ENCODE measurements at places on chromosomes 12 and 14. TPM values are rescaled to one million over a fixed set of nuclear protein-coding genes. Genes with fewer than 3 reads are reported as not detected.

DNA sequence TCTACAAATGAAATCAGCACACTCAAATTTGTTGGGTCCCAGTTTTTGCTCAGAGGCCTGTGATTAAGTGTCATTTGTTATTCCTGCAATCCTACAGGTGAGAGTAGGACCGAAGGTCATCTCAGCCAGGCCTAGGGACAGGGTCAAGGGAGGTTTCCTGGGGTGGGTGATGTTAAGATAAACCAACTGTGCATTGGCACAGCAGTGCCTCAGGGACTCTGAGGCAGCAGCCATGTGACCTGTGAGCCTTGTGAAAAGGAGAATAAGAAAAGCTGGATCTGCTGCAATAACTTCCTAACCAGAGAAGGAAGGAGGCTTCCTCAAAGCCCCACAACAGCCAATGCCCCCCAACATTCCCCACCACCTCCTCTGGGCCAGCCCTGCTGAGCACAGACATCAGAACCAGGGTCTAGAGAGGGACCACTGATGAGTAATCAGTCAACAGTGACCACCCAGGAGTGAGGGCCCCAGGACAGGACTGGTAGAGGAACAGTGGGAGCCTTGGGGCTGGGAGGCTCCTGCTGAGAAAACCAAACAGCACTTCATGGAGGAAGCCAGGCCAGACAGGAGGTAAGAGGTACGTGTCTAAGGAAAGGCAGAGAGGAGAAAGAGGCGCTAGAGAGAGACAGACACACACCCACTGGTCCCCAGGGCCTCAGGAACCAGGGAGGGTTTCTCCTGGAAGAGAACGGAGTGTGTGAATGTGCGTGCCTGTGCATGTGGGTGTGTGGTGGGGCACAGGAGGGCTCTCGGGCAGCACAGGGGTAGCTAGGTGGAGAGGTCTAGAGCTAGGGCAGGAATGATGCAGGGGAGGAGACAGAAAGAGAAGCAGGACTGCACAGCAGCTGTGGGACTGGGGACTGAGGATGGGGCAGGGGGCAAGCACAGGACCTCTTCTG lies 82.4 kb downstream of the ITPK1 start:
- DNase-seq, result no peak

GRCh38 chr14:73238424-73238852 lies 1.1 kb downstream of the PAPLN start:
- DNase-seq, result no peak

GRCh38 chr12:28899951-28900350 lies 249.1 kb upstream of the FAR2 start:
- no peak for DNase-seq

DNA sequence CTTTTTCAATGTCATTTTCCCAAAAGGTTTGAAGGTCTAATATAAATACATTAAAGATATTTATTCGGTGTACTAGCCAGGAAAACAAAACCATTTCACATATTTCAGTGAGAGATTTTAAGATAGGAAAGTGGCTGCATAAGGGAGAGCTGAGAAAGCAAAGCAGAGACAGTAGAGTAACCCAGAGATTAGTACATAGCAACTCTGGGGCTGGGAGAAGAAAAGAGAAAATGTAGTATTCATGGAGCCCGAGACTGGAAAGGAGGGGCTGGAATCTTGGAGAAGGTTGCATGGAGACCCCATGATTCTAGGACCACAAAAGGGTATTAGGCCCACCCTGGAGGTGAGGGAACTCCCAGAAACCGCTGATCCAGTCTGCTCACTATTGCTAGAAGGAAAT lies 236.9 kb downstream of the PAWR start:
- DNase-seq, result no peak

DNA sequence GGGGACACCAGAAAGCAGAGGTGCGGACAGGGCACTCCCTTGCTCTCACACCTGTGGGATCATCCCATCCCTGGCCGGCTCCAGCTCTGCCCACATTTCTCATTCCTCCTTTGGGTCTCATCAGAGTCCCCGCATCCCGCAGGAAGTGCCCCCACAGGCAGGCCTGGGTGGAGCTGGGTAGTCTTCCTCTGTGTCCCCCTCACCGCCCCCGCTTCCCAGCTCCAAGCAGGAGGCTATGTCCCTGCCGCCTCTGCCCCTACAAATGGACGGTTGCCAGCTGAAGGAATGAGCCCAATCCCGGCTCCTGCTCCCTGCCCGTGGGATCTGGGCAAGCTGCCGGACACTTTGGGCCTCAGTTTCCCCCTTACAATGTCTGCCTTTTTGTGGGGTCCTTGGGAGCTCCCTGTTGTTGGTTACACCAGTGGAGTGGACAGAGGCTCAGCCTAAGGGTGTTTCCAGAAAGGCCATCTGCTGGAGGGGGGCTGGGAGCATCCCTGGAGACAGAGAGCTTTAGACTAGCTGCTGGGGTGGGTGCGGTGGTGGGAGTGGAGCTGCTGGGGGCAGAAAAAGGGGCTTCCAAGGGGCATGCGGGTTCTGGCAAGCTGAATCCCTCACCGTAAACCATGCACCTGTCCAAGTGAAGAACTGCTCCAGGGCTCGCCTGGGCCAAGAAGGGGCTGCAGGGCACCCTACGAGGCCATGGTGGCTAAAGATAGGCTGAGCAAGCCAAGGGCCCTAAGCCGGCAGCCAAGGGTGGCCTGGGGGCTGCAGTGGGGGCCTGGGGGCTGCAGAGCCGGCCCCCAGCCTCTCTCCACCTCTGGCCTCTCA lies 7.9 kb upstream of the GPR132 start:
- no peak for DNase-seq

DNA sequence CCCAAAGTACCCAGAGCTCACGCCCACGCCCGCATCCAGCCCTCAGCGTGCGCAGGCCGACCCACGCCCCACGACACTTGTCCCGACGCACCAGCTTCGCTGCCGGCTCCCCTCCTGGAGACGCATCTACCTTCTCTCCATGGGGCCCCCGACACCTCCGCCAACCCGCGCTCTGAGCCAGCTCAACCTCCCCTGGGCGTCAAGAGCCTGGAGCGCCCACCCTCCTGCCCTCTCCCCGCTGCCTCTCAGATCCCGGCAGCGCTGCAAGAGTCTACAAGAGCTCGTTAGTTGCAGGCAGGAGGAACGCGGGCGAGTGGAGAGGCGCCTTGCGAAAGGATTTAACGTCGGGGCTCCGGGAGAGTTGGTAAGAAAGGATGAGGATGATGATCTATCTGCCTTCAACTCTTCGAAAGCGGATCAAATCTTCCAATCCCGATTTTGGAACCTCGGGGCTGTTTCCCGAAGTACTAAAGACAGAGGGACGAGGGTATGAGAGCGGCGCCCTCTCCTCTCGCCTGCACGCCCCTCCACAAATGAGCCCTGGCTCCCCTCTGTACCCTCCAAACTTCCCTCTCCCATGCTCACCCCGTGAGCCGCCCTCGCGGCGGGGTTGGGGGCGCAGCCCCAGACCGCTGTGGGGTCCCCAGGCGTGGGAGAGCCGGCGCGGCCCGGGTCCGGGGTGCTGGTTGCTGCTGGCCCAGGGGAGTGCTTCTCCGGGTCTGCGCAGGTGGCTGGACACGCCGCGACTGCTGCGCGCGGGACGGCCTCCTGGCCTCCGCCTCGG lies 979 bp downstream of the LTBP2 start:
- no peak for DNase-seq

GRCh38 chr14:81416194-81416952 lies 16.2 kb upstream of the STON2 start:
- no peak for DNase-seq

- DNase-seq, result no peak
Measured at GRCh38 chr12:75481013-75481705, 604 bp downstream of the GLIPR1 start.

DNA sequence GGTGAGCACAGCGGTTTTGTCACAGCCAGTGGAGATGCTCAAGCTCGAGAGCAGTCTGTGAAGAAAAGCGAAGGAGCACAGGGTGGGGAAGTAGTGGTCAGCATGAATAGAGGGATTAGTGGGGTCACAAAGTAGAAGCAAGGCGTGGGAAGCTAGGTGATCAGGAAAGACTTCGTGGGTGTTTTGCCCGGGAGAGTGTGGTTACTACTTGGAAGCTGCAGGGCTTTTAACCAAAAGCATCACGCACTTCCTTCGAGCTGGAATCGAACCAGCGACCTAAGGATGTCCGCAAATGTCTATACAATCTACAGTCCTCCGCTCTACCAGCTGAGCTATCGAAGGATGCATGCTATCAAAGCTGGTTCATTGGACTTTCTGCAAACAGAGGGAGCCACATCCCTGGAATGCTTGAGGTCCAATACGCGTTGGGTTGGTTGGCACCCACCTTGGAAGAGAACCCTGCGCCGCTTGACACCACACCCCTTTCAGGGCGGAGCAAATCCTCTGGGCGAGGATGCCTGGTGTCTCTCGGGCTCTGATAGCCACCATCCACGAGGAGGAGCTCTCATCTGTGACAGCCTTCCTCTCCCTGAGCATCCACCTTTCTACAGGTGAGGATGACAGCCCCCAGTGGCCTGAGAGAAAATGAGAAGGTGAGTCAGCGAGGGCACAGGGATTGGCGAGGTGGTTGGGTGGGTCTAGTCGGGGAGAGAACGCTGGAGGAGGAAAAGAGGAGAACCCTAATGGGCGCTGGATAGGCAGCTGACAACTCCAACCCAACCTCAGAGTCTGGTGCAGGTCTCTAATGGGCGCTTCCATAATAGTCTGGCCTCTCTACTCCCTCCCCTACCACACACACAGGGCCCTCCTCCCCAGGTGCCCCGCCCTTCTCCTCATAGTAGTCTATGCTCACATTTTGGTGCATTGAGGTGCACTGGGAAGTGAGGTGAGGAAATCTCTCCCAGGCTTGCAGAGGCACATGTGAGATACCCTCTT lies 16.0 kb upstream of the OR6S1 start:
- DNase-seq, result no peak

DNA sequence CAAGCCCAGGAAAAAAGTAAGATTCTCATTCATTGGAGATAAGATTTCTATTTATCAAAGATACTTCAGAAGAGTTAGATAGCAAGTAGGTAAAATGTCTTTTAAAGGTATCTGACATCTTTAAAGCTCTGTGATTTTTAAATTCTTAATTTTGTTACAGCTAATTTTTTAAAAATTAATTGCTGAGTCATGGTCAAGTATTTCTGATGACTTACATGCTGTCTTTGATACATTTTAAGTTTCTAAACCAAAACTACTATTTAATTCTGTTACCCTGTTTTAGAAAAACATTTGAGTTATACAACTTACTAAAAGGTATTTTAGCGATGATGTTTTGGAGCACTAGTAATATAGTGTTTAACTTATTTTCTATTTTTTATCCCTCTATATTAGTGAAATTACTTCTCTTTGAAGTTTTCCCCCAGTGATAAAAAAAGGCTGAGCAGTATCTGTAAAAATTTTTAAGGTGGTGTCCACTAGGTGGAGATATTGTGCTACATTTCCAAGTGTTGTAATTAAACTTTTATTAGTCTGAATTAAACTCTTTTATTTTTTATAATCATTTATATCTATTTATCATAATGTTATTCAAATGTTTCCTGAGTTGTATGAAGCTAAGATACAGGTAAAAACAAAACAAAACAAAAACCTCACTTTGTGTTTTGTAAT lies 11.5 kb downstream of the ALG10 start:
- no peak for DNase-seq

DNA sequence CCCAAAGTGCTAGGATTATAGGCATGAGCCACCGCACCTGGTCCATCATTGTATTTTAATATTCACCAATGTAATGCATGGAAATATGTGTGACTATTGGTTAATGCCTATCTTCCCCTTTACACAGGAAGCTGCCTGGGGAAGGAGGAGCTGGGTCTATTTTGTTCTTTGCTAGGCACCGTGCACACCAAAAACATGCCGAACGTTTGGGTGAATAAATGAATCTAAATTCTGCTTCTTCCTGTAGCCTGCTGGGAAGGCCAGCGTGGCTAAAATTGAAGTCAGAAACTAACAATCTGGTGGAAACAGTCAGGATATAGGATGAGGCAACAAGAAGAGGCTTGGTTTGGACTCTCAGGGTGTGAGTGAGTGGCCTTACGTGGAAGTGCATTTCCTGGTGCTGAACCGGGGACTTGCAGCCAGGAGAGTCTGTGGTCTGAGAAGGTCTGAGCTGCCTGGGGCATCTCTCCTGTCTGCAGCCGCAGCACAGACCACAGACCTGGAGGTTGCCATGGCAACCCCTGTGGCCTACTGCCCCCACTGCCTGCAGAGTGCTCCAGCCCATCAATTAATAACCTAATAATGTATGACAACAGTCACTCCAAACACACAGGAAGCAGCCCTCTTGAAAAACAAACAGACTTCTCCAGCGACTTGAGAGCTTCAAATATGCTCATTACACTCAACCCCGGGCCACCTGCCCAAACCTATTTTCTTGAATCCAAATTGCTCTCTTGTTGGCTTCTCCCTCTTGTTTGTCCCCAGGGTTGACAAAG lies 5.5 kb upstream of the GPR68 start:
- no peak for DNase-seq

- DNase-seq, result no peak
Measured at GRCh38 chr14:67928375-67928774, 108.8 kb downstream of the RAD51B start.

DNA sequence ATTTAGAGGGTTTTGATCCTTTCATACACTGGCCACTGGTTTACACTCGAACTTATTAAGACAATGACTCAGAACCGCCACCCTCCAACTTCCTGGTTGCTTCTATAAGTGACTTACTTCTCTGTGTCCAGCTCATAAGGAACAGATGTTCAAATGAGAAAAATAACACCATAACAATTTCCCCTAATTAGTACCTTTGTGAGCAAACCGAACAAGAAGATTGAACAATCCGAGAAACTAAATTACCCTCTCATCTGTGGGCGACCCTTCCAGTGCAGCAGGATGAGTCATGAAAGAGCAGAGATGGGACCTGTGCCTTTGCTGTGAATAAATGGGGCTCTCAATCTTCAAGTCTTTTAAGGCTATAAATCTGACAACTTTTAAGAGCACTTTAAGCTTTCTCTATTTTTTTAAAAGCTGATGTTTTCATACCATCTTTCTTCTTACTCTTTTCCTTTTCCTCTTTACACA lies 146.8 kb upstream of the RASSF8 start:
- DNase-seq, result no peak

DNA sequence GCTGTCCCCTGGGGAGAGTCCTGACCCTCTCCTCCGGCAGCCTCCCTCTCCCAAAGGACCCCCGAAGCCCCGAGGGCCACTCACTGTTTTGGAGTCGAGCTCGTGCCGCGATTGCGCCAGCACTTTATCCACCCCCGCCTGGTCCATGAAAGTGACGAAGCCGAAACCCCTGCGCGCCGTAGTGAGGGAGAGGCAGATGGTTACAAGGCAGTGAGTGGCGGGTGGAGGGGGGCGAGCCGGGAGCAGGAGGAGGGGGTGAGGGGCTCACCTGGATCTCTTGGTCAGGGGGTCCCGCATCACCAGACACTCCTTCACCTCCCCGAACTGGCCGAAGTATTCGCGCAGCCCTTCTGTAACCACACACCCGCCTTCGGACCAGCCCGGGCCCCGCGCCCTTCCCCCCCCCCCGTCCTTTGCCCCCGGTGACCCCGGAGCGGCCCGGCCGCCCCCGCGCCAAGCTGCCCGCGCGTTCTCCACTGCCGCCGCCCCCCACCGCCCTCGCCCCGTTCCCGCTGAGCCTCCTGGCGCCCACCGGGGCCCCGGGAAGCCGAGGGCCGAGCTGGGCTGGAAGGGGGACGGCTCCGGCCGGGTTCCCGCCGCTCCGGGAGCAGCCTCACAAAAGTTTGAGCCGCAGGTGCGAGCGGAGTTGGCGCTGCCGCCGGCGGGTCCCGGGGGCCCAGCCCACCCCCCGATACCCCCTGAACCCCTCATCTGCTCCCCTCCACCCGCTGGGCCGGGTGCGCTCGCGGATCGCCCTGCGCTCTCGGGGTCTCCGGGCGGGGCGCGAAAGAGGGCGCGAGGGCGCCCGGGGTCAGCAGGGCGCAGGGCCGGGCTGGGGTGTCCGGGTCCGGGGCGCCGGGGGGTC lies 808 bp downstream of the MSI1 start:
- DNase-seq, result no peak

CCDC197 gene
- 0.22 TPM for polyA plus RNA-seq

CLEC1B gene
- polyA plus RNA-seq, result not detected

TROAP gene
- polyA plus RNA-seq, result 12.3 TPM

SLC24A4 gene
- 1.9 TPM for polyA plus RNA-seq

Measured in muscle of arm (tissue), 14 donors.